GM23248 (cell line): ENCODE measurements at places on chromosomes 1 and 21. TPM values are rescaled to one million over a fixed set of nuclear protein-coding genes. Genes with fewer than 3 reads are reported as not detected.

GRCh38 chr1:48049823-48050535, 52.8 kb upstream of the TRABD2B start:
- no peaks in the 10 kb centered on the region for H3K27me3 ChIP-seq
- DNase-seq = peak; percentile 27
- no peak overlapping the region for H3K4me3 ChIP-seq
- no peak overlapping the region for H3K27ac ChIP-seq

GRCh38 chr1:24745711-24746413, 615 bp downstream of the CLIC4 start:
- H3K4me3 ChIP-seq = peak overlapping the region; percentile 99
- no peaks in the 10 kb centered on the region for H3K27me3 ChIP-seq
- peaks cover 53% of the 10 kb centered on the region for H3K4me1 ChIP-seq
- peak; percentile 80 for DNase-seq

DNA sequence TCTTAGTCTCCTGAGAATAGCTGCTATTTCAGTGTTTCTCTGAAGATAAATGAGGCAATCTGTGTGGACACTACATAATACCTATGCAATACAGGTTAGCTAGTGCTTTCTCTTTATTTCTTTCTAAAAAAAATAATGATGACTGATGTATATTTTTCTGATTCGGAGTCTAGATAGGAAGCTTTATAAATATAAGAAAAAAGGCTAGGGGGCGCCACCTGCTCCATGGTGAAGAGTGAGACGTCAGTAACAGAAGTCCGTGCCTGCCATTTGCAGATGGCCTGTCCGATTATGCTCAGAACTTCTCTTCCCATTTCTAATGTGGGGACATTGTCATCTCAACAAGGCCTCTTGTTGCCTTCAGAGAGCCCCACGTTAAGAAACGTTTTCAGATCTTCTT, 26.4 kb downstream of the QSOX1 start:
- H3K27ac ChIP-seq = no peak overlapping the region
- DNase-seq = peak; percentile 39
- no peaks in the 10 kb centered on the region for H3K27me3 ChIP-seq
- H3K4me3 ChIP-seq = no peak overlapping the region
- peaks cover 11% of the 10 kb centered on the region; the same call in 1 of the 2 replicates for H3K36me3 ChIP-seq

- H3K27ac ChIP-seq = no peak overlapping the region
- no peak for DNase-seq
- no peaks in the 10 kb centered on the region for H3K4me1 ChIP-seq
- H3K4me3 ChIP-seq = no peak overlapping the region
Observed at GRCh38 chr1:18504609-18505008, 23.9 kb downstream of the KLHDC7A start.

PDE4B gene
- polyA plus RNA-seq = 19.6 and 19.9 TPM in 2 replicates

GJB4 gene
- not detected in 2 replicates for polyA plus RNA-seq

LRRC38 gene
- polyA plus RNA-seq = not detected in 2 replicates
